Left ventricle myocardium inferior (tissue), 1 donor: ENCODE measurements at places on chromosomes 12 and 14.

- DNase-seq = no peak
Measured at GRCh38 chr14:68232300-68233055, 412.9 kb downstream of the RAD51B start.

GRCh38 chr14:36647824-36648753 lies 13.6 kb upstream of the PAX9 start:
- DNase-seq = no peak

GRCh38 chr14:101761881-101762529 lies 496 bp downstream of the PPP2R5C start:
- peak; percentile 39 for DNase-seq

DNA sequence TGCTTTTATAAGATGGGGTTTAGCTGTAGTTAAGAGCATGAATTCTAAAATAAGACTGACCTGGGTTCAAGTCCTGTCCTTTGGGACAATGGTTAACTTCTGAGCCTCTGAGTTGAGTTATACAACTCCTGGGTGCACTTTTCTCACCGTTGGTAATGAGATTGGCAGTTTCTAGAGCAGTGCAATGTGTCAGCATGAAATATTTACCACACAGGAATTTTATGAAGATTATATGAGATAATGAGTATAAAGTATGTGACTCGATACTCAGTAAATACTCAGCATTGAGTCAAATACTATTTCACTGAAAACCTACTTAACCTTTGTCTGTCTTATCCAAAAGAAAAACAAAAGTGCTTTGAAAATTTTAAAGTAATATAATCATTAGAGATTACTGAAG lies 214.2 kb downstream of the CPNE8 start:
- DNase-seq = no peak

DNA sequence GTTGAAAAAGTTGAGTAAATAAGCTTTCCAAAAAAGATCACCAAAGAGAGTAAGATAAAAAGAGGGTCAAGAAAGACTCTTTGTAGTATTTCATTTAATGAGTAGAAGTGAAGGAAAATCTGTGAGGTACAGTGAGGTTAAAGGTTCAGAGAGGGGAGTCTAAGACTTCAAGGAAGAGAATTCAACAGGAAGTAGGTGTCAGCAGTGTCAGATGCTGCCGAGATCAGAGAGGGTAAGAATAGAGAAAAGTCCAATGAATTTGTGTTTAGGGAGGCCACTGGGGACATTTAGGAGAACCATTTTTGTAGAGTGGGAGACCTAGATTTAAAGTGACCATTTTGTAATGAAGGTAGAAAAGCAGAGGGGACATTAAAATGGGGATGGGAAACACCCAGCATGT lies 71.6 kb upstream of the KRAS start:
- DNase-seq = no peak
